ENCODE measurements at places on chromosomes 3 and 15.
A peak's percentile ranks its signal among the peaks of the same experiment; 100 is the strongest.

DNA sequence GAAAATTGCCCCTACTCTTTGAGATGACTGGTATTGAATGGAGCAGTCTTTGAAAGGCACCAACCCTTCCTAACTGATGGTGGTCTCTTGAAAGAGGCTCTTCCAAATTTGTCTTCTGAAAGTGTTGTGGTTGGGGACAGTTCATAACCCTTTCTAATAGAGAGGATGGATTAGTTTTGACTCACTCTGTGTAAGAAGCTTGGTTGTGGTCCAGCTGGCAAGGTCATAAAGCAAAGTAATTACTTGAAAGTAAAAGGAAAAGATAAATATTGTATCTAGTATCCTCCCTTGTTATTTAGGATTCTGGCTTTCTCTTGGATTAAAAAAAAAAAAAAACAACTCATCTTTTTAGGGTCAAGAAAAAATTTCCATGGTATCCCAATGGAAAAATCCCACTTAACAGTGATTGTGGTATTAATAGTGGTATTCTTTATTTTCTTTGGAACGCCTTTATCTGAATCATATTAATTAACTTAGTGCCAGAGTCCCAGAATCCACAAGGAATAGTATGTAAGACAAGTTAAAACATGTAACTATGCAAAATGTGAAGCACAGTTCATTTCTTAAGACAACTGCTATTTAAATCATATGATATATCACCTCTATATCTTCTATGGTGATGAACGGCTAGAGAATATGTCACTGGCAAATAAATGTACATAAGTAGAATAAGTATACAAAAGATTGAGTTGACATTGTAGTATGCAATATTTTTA is 469.3 kb upstream of the CDIN1 start:
- DNase-seq: peak; percentile 37

- no peak for DNase-seq
These were observed 53.2 kb downstream of the SLTM start for GRCh38 chr15:58880320-58880719.

GRCh38 chr3:46948830-46949671 is 27.5 kb downstream of the CCDC12 start:
- no peak for DNase-seq

DNA sequence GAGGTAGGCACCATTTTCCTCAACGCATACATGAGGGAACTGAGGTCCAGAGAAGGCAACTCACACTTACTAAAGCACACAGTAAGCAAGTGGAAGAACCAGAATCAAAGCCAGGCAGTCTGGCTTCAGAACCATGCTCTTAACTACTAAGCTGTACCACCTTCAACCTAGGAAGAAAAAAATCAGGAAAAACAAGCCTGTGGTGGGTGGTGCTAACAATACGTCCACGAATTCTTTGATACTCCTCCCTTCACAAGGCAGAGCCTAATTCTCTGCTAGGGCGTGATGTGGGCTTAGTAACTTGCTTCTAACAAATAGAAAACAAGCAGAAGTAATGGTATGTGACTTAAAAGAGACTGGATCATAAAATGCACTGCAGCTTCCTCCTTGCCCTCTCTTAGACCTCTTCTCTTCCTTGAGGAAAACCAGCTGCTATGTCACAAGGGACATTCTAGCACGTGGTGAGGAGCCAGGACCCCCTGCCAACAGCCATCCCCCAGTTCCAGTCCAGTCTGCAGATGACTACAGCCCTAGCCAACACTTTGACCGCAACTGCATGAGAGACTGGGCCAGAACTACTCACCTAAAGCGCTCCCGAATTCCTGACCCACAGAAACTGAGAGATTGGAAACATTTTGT is 36.9 kb downstream of the HACD2 start:
- no peak for DNase-seq

DNA sequence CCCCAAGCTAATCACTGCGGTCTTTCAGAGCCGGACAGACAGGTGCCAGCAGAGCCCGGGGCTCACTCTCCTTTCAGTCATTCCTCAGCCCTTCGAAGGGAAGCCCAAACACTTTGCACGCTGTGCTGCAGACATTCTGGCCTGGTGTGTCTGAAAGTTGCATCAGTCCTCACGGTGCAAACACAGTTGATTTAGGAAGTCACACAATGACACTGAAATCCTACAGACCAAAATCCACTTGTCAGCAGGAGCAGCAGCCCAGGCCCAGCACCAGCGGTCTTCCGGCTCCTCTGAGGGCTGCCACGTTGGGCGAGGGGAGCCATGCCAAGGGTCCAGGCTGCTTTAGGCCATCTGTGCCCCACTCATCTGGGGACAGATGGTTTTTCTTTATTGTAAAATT is 61.6 kb downstream of the RGMA start:
- no peak for DNase-seq

DNA sequence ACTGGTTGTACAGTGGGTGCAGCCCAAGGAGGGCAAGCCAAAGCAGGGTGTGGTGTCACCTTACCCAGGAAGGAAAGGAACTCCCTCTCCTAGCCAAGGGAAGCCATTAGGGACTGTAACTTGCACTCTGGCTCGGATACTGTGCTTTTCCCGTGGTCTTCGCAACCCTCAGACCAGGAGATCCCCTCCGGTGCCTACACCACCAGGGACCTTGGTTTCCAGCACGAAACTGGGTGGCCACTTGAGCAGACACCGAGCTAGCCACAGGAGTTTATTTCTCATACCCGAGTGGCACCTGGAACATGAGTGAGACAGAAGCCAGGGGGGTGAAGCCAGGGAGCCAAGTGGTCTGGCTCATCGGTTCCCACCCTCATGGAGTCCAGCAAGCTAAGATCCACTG is 90.7 kb downstream of the ZBBX start:
- DNase-seq: no peak

- no peak for DNase-seq
These were observed 349.8 kb upstream of the TPRG1 start for GRCh38 chr3:188822004-188822403.

- DNase-seq: no peak
These were observed 19.7 kb upstream of the GOLGB1 start for GRCh38 chr3:121769246-121769645.

- no peak for DNase-seq
These were observed 170.7 kb downstream of the OCA2 start for GRCh38 chr15:27928386-27928785.

GRCh38 chr15:92343924-92344643 is 49.6 kb upstream of the ST8SIA2 start:
- DNase-seq: peak; percentile 76

All from NCI-H446 treated with DMSO at 0.1 percent for 48 hours (cell line).